Lower lobe of right lung (tissue), 2 donors: ENCODE measurements at places on chromosomes 12 and 14. TPM values are rescaled to one million over a fixed set of nuclear protein-coding genes. Genes with fewer than 3 reads are reported as not detected.

DNA sequence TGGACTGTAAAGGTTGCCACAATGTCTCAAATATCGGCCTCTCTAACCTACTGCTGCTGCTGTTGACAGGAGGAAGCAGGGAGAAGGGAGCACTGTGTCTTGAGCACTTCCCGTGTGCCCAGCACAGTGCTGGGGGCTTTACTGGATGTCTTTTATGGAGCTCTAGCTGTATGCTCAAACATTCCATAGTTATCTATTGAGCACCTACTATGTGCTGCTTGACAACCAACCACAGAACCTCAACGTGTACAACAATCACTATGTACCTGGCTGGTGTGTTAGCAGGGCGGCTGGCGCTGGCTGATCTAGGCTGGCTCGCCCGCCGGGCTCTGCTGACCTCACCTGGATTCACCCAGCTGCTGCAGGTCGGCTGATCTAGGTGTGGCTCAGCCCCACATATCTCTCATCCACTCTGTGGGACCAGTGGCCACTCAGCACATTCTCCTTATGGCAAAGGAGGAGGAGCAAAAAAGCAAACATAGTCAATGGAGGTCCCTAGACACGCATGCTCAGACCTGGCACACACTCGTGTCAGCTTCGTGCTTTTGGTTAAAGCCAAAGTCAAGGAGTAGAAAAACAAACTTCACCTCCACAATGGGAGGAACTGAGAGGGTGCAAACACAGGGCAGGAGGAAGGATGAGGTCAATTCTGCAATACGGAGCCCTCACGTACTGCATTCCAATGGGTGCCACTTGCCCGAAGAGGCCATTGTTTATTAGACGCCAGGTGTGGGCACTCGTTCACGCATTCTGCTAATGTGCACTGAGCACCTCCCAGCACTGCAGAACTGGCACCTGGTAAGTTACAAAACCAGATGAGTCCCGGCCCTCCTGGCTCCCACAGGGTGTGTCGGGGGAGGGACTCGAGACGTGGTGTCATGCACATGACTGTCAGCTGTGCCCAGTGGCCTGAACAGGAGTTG lies 147.2 kb downstream of the SCARB1 start:
- no peak overlapping the region for H3K4me3 ChIP-seq
- H3K36me3 ChIP-seq, result no peaks in the 10 kb centered on the region
- no peaks in the 10 kb centered on the region for H3K27me3 ChIP-seq
- H3K4me1 ChIP-seq, result peaks cover 66% of the 10 kb centered on the region
- peak; percentile 92 for DNase-seq

FGF6 gene
- total RNA-seq, result not detected

DNA sequence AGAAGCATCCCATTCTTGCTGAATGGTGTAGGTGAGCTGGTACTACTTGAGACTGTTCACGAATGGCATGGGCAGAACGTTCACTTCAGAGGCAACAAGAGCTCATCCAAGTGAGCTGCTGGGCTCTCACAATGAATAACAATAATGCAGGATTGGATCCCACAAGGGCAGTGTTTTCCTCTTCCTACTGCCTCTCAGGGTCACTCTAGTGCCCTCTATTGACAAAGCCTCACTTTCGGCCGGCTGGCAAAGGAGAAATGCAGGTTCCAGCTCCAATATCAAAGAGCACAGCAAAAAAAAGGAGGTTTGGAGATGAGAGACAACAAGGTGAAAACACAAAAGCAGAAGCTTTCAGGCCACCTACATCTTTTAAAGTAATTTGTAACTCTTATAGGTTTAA lies 74.6 kb upstream of the MYF6 start:
- H3K4me3 ChIP-seq, result no peak overlapping the region
- DNase-seq, result no peak
- no peaks in the 10 kb centered on the region for H3K36me3 ChIP-seq
- no peaks in the 10 kb centered on the region for H3K27me3 ChIP-seq

- no peak overlapping the region for H3K4me3 ChIP-seq
- DNase-seq, result no peak
- H3K4me1 ChIP-seq, result peaks cover 38% of the 10 kb centered on the region
- no peak overlapping the region for H3K27ac ChIP-seq
Measured at GRCh38 chr12:568486-568885, 94.8 kb downstream of the NINJ2 start.

DNA sequence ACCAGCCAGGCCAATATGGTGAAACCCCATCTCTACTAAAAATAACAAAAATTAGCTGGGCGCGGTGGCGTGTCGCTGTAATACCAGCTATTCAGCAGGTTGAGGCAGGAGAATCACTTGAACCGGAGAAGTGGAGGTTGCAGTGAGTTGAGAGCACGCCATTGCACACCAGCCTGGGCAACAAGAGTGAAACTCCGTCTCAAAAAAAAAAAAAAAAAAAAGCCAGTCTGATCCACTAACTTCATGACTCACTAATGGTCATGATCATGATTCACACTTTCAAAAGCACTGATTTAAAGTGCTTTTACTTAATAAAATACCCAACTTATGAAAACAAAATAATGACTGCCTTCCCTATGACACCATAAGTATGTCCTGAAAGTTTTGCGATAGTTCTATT lies 38.4 kb upstream of the CPM start:
- H3K36me3 ChIP-seq, result no peaks in the 10 kb centered on the region
- H3K27me3 ChIP-seq, result no peaks in the 10 kb centered on the region
- H3K4me1 ChIP-seq, result peaks cover 2% of the 10 kb centered on the region
- H3K4me3 ChIP-seq, result no peak overlapping the region

DNA sequence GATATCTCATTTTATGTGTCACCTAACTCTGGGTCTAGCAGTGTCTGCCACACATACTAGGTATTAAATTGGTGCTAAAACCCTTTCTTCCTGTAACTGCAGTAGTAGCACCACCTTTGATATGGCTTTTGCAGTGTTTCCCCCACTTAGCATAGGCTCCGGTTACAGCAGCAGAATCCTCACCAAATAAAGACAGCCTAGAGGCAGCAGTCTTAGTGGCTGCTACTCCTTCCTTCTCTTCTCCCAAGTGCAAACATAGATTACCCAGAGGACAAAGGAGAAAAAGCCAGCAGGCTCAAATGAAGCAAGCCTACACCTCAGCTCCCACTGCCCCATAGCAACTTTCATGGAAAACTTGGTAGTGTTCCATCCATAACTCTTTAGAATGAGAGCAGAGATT lies 30.1 kb upstream of the ABCC9 start:
- no peaks in the 10 kb centered on the region for H3K27me3 ChIP-seq
- DNase-seq, result no peak
- H3K4me3 ChIP-seq, result no peak overlapping the region
- H3K36me3 ChIP-seq, result no peaks in the 10 kb centered on the region
- no peak overlapping the region for H3K27ac ChIP-seq

FGD6 gene
- total RNA-seq, result 22.9 TPM

- no peak for DNase-seq
- no peaks in the 10 kb centered on the region for H3K4me1 ChIP-seq
- H3K27ac ChIP-seq, result no peak overlapping the region
Measured at GRCh38 chr14:54420478-54421142, 20.6 kb downstream of the CNIH1 start.

SRRM4 gene
- total RNA-seq, result not detected

DNA sequence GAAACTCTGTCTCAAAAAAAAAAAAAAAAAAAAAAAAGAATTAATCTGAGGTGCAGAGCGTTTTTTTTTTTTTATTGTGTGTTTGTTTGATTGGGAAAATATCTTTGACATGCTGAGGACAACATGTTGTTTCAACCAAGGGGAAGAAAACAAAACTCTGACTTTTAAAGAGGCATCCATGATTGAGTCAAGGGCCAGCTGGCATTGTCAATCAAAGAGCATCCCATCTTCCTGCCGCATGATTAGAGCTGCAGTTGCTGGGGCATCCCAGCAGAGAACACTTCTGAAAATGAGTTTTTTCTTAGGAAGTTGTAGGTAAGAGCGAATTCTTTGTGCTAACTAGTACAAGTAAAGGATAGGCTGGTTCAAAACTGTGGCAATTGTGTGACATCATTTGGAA lies 200.9 kb upstream of the DAAM1 start:
- H3K27me3 ChIP-seq, result no peaks in the 10 kb centered on the region
- DNase-seq, result no peak
- H3K36me3 ChIP-seq, result no peaks in the 10 kb centered on the region
- no peaks in the 10 kb centered on the region for H3K4me1 ChIP-seq
- no peak overlapping the region for H3K27ac ChIP-seq
- no peak overlapping the region for H3K4me3 ChIP-seq
